ENCODE measurements at places on chromosomes 12 and 14.

DNA sequence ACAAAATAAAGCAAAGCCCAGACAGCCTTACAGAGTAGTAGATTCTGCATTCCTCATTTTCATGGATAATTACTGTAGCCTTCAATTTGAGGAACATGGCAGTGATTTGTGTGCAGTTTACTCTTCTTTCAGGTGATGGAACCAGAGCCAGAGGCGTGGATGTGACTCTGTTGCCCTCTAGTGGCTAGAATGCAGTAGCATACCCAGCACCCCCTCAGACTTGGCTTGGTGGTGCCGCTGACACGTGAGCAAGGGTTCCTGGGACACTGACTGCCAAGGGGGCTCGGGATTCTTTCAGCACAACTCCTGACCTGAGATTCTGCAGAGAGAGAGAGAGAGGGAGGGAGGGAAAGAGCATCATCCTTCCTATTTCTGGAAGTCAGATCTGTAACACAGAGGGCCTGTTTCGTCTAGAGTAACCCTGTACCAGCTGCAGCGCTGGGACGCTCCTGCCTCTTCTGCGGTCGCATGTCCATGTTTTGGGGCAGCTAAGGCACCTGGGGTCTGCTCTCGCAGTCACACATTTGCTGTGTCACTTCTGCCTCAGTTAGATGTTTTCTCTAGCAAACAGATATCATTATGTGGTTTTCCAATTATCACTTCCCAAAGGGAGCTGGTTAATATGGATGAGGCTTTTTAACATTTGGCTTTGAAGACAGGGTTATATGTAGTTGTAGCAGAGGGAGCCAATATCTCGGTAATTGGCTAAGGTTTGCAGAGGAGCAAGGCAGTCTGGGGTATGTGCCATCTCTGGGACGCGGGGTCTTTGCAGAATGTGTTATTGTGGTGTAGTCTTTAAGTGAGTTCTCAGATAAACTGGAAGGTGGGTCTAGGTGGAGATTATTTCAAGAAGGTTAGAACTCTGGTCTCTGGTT, 428.1 kb downstream of the NRXN3 start:
- peaks cover 22% of the 10 kb centered on the region for H3K4me1 ChIP-seq
- peak overlapping the region; percentile 41 for H3K4me3 ChIP-seq

- peaks cover 4% of the 10 kb centered on the region for H3K27me3 ChIP-seq
- peaks cover 34% of the 10 kb centered on the region for H3K4me1 ChIP-seq
- H3K27ac ChIP-seq, result peak overlapping the region; percentile 58
- H3K36me3 ChIP-seq, result no peaks in the 10 kb centered on the region
These were observed 76.7 kb upstream of the ELK3 start for GRCh38 chr12:96117460-96117859.

GRCh38 chr12:10179776-10180181, 947 bp downstream of the TMEM52B start:
- no peaks in the 10 kb centered on the region for H3K36me3 ChIP-seq
- no peak overlapping the region for H3K4me3 ChIP-seq
- H3K27ac ChIP-seq, result no peak overlapping the region
- no peak for DNase-seq
- H3K4me1 ChIP-seq, result peaks cover 8% of the 10 kb centered on the region

DNA sequence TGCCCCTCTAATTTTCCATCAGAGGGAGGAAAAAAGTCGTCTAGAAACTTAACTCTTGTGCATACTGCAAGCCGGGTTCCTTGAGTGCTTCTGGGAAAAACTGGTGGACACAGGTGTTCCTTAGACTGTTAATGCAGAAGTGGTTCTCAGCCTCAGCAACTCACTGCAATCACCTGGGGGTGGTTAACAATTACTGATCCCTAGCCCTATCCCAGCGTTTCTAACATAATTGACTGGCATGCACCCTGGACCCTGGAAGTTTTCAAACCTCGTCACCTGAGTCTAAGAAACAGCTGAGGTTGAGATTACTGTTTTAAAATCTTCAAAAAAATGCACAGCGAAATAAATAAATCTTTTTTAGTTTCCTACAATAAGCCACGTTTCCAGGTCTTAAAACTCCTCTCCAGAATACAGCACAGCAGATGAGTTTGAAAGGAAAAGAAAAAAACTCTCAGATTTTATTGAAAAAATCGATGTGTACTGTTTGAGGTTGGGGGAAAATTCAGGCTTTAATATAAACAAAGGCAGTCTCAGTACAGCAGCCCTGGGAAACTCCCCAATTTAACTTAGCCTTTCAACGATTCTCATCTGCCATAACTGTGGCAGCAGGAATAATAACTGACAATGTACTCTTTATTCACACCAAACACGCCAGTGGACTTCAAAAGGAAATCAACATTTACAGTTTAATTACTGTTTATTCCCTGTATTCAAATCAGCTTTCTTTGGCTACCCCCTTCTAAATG, 45.4 kb downstream of the PHLDA1 start:
- H3K27me3 ChIP-seq, result peaks cover 14% of the 10 kb centered on the region
- H3K36me3 ChIP-seq, result peaks cover 14% of the 10 kb centered on the region
- H3K4me3 ChIP-seq, result no peak overlapping the region
- H3K4me1 ChIP-seq, result peaks cover 26% of the 10 kb centered on the region
- no peak overlapping the region for H3K27ac ChIP-seq
- DNase-seq, result no peak

DNA sequence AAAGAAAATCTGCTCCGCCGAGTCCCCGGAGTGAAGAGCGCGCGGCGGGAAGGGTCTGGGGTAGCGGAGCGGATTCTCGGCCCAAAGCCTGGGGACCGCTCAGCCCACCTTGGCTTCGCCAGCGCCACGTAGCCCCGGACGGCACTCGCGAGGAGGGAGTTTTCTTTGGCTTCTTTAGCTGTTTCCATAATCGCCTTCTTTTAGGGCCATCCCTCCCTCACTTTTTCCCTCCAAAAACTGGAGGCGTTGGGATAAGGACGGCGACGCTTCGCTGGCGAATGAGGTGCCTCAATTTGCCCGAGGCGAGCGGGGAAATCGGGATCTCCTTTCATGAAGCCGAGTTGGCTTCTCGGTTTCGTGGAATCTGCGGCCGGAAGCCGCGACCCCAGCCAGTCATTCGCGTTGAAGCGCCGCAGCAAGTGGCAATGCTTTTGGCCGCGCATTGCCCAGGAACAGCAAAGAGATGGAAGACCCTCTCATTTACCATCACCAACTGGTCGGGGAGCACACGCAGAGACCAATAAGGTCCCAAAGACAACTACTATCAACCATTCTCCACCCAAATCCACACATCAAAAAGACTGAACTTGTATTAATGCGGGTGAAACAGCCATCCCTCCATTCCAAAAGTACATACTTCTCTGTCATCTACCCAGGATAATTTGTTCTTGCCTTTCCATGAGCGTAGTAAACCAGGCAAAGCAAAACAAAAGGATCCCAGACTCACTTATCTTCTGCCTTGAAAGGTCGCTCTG, 8.4 kb upstream of the SIX1 start:
- peak; percentile 49 for DNase-seq
- no peaks in the 10 kb centered on the region for H3K36me3 ChIP-seq
- H3K4me3 ChIP-seq, result peak overlapping the region; percentile 97
